ENCODE measurements at places on chromosomes 16 and 17. TPM values are rescaled to one million over a fixed set of nuclear protein-coding genes. Genes with fewer than 3 reads are reported as not detected.

DNA sequence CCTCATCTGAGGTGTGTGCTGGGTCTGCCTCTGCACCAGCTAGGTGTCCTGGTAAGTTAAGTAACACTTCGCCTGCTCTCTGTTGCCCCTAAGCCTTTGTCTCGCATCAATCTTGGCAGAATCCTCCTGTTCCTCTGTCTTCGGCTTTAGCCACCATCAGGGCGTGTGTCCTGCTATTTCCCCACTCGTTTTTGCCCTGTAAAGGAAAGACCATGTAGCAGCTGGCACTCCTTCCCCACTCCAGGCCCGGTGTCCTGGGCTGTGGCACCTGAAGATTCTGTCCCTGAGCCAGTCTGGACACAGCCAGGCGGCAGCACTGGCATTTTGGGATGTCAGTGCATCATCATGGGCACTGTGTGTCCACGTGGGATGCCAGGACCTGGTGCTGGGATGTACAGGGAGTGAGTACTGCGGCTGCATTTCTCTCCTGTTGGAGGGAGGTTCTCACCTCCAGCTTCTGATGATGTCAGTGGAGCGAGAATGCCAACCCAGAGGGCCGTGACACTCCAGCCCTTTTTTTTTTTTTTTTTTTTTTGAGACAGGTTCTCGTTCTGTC, 26.2 kb upstream of the FOXK2 start:
- H3K4me1 ChIP-seq: peaks cover 42% of the 10 kb centered on the region
- H3K27me3 ChIP-seq: no peaks in the 10 kb centered on the region
- H3K36me3 ChIP-seq: peaks cover 6% of the 10 kb centered on the region

- H3K27me3 ChIP-seq: peaks cover 39% of the 10 kb centered on the region
- H3K4me1 ChIP-seq: no peaks in the 10 kb centered on the region
- no peak for DNase-seq
These were observed 454.9 kb downstream of the SOX9 start for GRCh38 chr17:72575542-72576233.

DNA sequence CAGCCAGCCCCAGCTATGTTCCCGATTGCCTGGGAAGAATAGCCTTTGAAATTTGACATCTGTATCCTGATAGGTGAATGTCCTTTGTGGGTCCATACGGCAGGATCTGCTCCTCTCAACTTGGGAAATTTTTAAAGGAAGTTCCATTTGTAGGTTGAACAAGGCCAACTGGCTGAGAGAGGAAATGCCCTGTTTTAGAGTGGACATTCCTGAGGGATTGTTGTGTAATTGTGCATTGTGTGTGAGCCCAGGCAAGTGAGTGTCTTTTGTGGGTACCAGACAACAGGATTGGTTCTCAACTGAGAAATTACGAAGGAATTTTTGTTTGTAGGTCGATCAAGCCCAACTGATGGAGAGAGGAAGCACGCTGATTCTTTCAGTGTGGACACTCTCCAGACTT, 2.6 kb upstream of the CPHXL2 start:
- DNase-seq: no peak
- H3K27ac ChIP-seq: no peak overlapping the region

GRCh38 chr16:14957576-14958322, 17.1 kb upstream of the PDXDC1 start:
- DNase-seq: no peak
- H3K27ac ChIP-seq: no peak overlapping the region
- no peaks in the 10 kb centered on the region for H3K36me3 ChIP-seq

DNA sequence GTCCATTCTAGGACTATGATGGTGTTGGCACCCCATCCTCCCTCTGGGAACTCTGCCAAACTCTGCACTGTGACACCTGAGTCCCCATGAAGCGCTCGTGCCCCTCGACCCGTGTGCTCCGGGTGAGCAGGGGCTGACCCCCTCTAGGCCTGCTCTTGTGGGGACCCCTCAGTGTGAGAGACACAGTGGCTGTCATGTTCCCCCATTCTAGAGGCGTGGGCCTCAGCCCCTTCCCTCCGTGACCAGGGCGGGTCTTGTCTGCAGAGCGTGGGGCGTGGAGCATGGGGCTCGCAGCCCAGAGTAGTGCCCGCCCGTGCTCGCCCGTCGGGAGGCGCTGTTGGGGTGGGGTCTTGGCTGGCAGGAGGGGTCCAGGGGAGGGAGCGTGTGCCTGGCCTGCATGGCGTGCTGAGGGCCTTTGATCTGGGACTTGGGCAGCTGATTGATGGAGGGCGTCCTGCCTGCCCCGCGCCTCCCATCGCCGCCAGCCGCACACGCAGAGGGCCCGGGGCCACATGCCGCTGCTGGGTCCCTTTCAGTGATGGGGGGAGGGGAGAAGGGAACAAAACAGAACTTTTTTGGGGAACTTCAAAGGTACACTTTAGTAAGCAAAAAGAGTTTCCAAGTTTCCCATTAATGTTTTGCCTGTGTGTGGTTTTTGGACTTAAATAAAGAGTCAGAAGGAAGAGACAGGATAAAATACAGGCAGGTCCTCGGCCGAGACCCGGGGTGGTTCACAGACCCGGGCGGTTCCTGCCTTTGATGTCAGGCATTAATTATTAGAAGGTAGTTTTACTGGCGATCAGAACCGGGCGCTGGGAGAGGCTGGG, 22.5 kb downstream of the CENPX start:
- H3K4me3 ChIP-seq: no peak overlapping the region
- no peaks in the 10 kb centered on the region for H3K36me3 ChIP-seq
- no peak for DNase-seq

DNA sequence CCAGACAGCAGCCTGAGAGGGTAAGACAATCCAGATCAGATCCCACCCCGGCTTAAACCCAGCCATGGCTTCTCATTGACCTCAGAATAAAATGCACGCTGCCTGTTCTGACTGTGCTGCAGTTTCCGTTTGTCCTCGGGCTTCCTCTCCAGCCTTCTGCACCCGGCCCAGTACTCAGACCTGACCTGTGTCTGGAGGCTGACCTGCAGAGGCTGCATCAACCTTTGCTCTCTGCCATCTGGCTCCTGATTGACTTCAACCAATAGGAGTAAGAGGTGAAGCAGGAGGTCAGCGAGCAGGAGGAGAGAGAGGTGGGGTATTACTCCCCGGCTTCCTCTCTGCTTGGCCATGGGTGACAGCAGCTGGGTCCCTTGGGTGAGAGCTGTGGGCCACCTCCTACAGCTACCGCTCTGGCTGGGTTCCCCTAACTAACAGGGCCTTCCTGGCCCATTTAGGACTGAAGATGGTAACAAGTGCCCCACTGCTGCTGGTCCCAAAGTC, 46.7 kb downstream of the C16orf82 start:
- no peaks in the 10 kb centered on the region for H3K36me3 ChIP-seq
- H3K27me3 ChIP-seq: peaks cover 5% of the 10 kb centered on the region

GRCh38 chr17:30375661-30376060, 3.1 kb upstream of the CPD start:
- peaks cover 3% of the 10 kb centered on the region for H3K36me3 ChIP-seq
- H3K27me3 ChIP-seq: peaks cover 2% of the 10 kb centered on the region
- no peak for DNase-seq
- peaks cover 41% of the 10 kb centered on the region for H3K4me1 ChIP-seq

GRCh38 chr17:72603420-72604242, 482.8 kb downstream of the SOX9 start:
- DNase-seq: no peak
- peaks cover 1% of the 10 kb centered on the region for H3K36me3 ChIP-seq
- peaks cover 4% of the 10 kb centered on the region for H3K4me1 ChIP-seq
- H3K4me3 ChIP-seq: no peak overlapping the region
- peaks cover 16% of the 10 kb centered on the region for H3K27me3 ChIP-seq

DNA sequence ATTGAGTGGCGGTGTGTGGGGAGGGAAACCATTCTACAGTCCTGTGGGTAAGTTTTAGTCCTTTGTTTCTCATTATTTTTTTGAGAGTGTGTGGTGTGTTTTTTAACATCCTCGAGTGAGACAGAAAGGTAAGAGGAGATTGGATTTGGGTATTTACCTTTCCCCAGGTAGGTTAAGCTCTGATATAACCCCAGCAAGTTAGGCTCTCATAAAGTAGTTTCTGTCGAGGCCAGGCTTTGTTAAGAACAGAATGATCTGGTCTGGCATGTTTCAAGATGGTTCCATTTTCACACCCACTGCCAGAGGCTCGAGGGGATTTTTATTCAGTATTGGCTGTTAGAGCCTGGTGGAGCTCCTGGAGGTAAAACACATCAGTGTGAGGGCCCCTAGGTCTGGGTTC, 62.9 kb downstream of the BCAS3 start:
- no peaks in the 10 kb centered on the region for H3K4me1 ChIP-seq
- H3K27me3 ChIP-seq: no peaks in the 10 kb centered on the region
- H3K4me3 ChIP-seq: no peak overlapping the region
- H3K36me3 ChIP-seq: no peaks in the 10 kb centered on the region
- DNase-seq: no peak
- no peak overlapping the region for H3K27ac ChIP-seq

DNA sequence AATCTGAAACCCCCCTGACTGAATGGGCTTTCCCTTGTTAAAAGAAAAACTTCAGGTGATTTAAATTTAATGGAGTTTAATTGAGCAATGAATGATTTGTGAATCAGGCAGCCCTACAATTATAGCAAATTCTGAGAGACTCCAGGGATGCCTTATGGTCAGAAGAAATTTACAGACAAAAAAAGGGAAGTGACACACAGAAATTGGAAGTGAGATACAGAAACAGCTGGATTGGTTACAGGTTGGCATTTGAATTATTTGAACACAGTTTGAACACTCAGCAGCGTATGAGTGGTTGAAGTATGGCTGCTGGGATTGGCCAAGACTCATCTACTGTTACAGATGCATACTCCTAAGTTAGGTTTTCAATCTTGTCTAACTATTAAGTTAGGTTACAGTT, 19.0 kb upstream of the CPHXL start:
- no peak overlapping the region for H3K4me3 ChIP-seq
- peaks cover 8% of the 10 kb centered on the region for H3K27me3 ChIP-seq
- no peaks in the 10 kb centered on the region for H3K4me1 ChIP-seq
- no peak for DNase-seq

- no peak overlapping the region for H3K27ac ChIP-seq
- peak; percentile 45 for DNase-seq
- H3K36me3 ChIP-seq: no peaks in the 10 kb centered on the region
- H3K4me3 ChIP-seq: peak overlapping the region; percentile 52
- peaks cover 30% of the 10 kb centered on the region for H3K4me1 ChIP-seq
These were observed 702 bp upstream of the WNT3 start for GRCh38 chr17:46818929-46819859.

- H3K4me3 ChIP-seq: no peak overlapping the region
- H3K4me1 ChIP-seq: peaks cover 40% of the 10 kb centered on the region
- peaks cover 66% of the 10 kb centered on the region for H3K36me3 ChIP-seq
- no peak overlapping the region for H3K27ac ChIP-seq
These were observed 3.3 kb upstream of the LAT start for GRCh38 chr16:28981517-28981916.

- H3K4me3 ChIP-seq: peak overlapping the region; percentile 12
- peaks cover 13% of the 10 kb centered on the region for H3K27me3 ChIP-seq
- H3K4me1 ChIP-seq: peaks cover 23% of the 10 kb centered on the region
- H3K27ac ChIP-seq: peak overlapping the region; percentile 61
- DNase-seq: no peak
- H3K36me3 ChIP-seq: no peaks in the 10 kb centered on the region
These were observed 95.4 kb upstream of the TNRC6C start for GRCh38 chr17:77862890-77863813.

- H3K4me1 ChIP-seq: no peaks in the 10 kb centered on the region
- H3K27me3 ChIP-seq: no peaks in the 10 kb centered on the region
- no peak overlapping the region for H3K4me3 ChIP-seq
- H3K27ac ChIP-seq: no peak overlapping the region
- H3K36me3 ChIP-seq: no peaks in the 10 kb centered on the region
These were observed 41.2 kb upstream of the HAS3 start for GRCh38 chr16:69064124-69064763.

DNA sequence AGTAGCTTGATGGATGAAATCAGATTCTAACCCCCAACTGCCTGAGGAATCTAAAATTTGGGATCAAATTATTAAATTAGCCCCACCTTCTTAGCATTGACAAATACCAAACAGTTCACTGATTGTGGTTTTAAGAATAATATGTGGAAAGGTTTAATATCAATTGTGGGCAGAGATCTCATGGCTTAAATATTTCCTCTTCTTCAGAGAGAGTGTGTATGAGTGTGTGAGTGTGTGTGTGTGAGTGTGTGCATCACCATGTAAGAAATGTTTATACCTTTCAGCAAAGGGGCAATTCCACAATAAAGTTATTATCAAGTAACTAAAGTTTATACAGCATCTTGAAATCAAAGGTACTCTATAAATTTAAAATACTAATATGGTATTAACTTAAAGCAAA, 3.2 kb downstream of the SMURF2 start:
- H3K4me1 ChIP-seq: peaks cover 41% of the 10 kb centered on the region
- no peaks in the 10 kb centered on the region for H3K27me3 ChIP-seq
- peaks cover 20% of the 10 kb centered on the region for H3K36me3 ChIP-seq
- no peak for DNase-seq

DNA sequence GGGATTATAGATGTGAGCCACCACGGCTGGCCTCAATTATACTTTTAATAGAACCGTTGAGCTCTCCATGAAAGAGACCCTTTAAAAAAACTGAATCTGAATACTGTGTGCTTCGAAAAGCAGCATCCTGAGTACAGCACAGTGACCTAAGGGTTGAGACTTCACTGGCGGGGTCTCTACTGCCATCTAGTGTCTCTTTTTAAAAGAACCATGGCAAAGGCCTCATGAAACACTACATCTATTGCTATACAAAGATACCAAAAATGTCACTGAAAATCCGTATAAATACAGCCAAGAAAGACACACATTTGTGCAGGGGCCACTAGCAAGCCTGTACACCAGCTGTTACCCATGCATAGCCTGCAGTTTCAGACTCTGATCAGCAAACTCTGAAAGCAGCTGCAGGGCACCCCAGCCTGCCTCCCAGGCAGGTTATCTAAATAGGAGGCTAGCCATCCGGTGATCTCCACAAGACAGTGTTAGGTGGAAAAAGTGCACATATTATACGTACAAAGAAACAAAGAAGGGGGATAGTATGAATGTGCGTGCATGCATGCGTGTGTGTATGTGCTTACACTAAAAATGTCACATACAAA, 35.3 kb downstream of the NPLOC4 start:
- H3K4me1 ChIP-seq: peaks cover 10% of the 10 kb centered on the region
- H3K27ac ChIP-seq: peak overlapping the region; percentile 58
- H3K27me3 ChIP-seq: no peaks in the 10 kb centered on the region
- H3K4me3 ChIP-seq: no peak overlapping the region

DNA sequence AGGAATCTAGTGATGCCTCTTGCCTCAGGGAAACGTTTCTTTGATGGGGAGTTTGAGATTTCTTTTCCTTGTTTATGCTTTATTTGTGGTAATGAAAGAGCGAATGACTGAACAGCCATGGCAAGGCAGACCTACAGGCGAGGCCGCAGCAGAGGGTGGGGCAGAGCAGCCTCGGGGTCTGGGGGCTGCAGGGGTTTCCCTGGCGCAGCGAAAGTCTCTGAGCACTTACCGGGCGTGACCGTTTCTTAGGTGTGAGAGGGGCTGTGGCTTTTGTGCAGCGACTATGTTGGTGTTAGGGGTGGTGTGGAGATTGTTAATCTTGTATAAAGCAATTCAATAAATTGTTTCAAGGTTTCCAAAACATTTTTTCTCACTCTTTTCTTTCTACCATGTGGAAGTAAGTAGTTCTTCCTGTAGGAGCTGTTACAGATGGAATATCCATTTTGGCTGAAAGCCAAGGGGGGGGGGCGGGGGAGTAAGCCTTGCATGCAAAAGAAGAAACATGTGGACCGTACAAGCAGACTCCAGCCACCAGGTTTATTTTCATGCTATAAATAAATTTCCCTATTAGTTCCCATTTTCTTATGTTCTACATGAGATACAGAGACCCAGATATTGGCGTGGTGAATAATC, 34.8 kb downstream of the UBN1 start:
- peaks cover 57% of the 10 kb centered on the region for H3K36me3 ChIP-seq
- no peak for DNase-seq
- no peak overlapping the region for H3K27ac ChIP-seq
- H3K4me1 ChIP-seq: no peaks in the 10 kb centered on the region
- no peaks in the 10 kb centered on the region for H3K27me3 ChIP-seq

The CCL1 gene
- not detected for total RNA-seq

The CHST4 gene
- total RNA-seq: not detected

The SLFN12 gene
- 12.4 TPM for total RNA-seq

The CES1 gene
- not detected for total RNA-seq

All from activated CD8-positive, alpha-beta T cell treated with anti-CD3 and anti-CD28 coated beads, Interleukin-2, amount 10 ng/mL, durations not matched to agents 7 days and 5 days (primary cell).